ENCODE measurements at places on chromosomes 12 and 14.

DNA sequence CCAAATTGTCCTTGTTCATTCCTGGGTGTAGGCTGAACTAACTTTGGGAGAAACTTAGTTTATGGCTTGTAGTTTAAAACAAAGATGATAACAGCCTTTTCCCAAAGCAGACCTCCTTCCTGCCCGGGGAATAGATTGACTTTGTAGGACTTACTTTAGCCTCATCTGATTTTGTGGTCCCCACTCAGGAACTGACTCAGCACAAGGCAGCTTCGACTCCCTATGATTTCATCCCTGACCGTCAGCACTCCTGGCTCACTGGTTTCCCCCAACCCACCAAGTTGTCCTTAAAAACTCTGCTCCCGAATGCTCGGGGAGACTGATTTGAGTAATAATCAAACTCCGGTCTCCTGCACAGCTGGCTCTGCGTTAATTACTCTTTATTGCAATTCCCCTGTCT is 40.1 kb upstream of the DDHD1 start:
- no peak for DNase-seq

DNA sequence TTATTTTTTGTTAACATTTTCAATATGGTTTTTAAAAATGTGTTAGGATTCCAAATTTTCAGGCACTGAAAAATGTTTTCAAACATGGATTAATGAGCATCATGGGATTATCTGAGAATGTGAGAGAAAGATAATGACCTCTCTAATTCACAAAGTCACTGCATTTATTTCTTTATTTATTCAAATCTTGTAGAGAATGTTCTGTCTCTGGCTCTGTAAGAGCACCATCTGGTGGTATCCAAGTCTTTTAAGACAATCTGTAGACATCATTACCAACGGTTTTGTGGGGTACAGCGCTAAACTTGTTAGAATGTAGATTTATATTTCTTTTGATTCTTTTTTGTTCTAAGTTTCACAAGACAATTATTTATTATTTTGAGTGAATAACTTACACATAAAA is 956.0 kb upstream of the NOVA1 start:
- DNase-seq, result no peak

DNA sequence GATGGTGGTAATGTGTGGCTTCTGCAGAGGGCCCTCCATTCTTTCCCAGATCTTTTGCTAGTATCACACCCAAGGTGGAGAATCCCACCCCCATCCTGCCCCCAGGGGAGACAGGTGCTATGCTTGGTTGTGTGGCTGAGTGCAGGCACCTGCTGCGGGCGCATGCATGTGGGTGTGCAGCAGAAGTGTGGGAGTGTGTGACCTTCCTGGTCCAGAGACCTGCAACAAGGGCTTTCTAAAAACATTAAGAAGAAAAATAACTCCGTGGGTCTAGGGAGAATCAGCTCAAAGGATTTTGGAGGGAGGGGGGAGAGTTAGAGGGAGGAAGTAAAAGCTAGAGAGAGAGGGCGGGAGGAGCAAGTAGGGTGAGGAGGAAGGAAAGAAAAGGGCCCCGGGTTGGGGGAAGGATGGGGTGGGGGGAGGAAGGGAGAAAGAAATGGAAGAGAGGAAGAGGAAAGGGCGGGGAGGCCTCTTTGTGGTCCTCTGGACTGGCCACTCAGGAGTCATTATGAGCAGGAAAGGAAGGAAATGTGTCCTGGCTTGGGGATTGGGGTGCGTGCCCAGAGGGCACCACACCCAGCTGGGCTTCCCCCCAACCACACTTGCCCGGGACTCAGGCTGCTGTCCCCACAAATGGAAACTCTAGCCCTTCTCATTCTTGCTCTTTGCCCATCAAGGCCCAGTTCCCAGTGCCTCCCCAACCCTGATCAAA is 3.1 kb upstream of the FIGNL2 start:
- no peak for DNase-seq

GRCh38 chr14:84456946-84457345 is 1073.0 kb upstream of the FLRT2 start:
- no peak for DNase-seq

DNA sequence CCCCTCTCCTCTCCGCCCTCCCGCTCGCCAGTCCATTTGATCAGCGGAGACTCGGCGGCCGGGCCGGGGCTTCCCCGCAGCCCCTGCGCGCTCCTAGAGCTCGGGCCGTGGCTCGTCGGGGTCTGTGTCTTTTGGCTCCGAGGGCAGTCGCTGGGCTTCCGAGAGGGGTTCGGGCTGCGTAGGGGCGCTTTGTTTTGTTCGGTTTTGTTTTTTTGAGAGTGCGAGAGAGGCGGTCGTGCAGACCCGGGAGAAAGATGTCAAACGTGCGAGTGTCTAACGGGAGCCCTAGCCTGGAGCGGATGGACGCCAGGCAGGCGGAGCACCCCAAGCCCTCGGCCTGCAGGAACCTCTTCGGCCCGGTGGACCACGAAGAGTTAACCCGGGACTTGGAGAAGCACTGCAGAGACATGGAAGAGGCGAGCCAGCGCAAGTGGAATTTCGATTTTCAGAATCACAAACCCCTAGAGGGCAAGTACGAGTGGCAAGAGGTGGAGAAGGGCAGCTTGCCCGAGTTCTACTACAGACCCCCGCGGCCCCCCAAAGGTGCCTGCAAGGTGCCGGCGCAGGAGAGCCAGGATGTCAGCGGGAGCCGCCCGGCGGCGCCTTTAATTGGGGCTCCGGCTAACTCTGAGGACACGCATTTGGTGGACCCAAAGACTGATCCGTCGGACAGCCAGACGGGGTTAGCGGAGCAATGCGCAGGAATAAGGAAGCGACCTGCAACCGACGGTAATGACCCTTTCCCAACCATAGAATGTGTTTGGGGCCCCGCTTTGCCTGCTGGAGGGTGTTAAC is 615 bp downstream of the CDKN1B start:
- no peak for DNase-seq

DNA sequence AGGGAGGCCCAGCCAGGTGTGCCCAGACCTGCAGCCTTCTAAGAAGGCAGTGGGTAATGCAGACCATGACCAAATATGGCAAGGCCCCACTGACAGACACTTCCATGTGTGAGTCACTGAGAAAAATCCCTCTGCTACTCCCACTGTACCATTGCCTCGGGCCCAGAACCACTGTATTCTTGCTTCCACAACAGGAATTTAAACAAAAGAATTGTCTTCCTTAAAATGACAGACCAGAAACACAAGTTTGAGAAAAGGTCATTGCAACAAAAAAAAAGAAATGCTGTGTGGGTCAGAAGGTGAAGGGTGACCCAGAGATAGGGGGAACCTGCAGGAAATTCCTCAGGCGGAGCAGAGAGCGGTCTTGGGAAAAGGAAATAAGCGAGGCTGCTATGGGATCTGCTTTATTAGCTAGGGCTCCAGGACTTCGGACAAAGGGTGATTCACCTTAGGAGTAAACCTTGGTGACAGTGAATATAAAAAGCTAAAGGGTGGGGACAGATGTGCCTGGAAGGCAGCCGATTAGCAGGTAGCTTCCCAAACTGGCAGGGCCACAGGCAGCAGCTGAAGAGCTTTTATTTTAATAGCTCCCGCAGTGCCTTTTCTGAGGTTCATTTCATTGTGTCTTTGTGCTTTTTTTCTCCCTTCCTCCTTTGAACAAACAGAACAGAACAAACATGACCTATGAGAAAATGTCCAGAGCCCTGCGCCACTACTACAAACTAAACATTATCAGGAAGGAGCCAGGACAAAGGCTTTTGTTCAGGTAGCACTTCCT is 185.3 kb upstream of the BCL2L14 start:
- DNase-seq, result no peak

- DNase-seq, result no peak
Measured at GRCh38 chr14:102957222-102957621, 34.8 kb downstream of the AMN start.

Measured in activated naive CD4-positive, alpha-beta T cell (primary cell).